ENCODE measurements at places on chromosomes 7 and 10.

DNA sequence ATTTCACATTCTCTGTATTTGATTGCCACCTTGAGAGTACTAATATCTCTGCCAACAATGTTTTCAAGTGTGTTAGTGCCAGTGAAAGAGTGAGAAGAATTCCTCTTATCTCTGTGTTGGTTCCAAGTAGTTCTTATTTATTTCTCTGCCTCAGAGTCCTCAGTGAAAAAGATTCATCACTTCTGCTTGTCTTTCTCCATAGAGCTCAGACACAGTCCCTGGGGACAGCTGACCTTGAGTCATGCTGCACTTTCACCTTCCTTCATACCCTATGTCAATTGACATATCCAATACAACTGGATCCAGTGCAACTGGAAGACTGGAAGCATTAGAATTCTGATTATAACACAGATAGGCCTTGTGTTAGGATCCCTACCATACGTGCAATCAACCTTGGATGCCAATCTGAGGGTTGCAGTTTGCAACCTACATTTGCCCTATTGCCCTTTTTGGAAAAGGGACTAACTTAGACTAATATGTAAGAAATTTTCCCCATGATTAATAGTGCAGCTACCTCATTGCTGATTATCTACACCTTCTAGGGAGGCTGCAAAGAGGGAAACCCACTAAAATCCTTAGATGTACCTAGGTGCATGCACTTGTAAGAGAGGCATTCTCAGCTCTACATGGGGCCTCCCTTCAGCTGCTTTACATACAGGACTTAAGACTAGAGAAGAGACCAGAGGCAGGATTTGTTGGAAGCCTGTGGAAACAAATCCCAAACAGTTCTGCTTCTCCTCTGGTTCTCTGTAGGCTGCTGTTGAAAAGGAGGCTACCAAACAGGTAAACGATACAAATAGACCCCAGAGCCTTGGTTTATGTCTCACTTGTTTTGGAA is 8.4 kb downstream of the IFIT2 start:
- no peak for DNase-seq

- DNase-seq, result no peak
Observed at GRCh38 chr7:127557803-127558202, 27.6 kb downstream of the GCC1 start.

DNA sequence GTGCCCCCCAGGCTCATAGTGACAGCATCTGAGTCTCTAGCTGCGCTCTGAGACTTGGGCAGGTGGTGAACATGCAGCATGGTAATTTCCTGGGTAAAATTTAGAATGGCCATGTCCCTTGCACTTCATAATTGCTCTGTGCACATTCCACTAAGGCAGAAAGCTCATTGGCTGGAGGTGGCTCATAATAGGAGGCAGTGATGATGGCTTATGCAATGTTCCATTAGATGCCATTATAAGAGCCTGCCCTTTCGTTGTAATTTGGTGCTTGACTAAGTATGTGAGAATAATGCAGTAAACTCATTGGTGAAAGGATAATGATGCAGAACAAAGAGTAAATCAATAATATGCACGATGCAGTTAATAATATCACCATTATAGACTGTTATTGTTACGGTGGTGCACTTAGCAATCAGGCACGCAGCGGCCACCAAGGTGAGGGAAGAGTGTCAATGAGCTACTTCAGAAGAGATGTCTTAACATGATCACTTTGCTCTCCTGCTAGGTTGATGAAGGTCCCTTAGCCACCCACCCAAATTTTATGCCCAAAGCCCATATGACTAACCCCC is 545.9 kb downstream of the KCNMA1 start:
- DNase-seq, result no peak

DNA sequence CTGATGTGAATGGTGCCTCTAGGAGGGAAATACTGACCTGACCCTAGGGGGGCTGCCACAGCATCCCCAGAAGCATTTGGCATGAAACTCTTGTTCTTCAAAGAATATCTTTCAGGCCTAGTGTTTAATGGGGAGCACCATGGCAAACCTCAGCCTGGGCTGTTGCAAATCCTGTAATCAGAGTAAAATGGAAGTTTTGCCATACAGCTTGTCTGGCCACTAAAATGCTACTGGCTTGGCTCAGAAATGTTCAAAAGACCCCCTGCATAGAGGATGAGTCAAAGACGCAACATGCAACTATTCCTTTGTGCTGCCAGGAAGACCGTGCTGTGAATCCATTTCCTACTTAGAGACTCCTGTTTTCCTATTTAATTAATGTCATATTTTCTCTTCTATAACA is 26.7 kb downstream of the HECW1 start:
- no peak for DNase-seq

Data from left cardiac atrium (tissue), 4 donors.